ENCODE measurements at places on chromosomes 4 and X.

- DNase-seq: no peak
Observed at GRCh38 chrX:33183361-33183760, 28.0 kb downstream of the DMD start.

GRCh38 chrX:135481696-135482179, 38.7 kb upstream of the INTS6L start:
- DNase-seq: no peak

DNA sequence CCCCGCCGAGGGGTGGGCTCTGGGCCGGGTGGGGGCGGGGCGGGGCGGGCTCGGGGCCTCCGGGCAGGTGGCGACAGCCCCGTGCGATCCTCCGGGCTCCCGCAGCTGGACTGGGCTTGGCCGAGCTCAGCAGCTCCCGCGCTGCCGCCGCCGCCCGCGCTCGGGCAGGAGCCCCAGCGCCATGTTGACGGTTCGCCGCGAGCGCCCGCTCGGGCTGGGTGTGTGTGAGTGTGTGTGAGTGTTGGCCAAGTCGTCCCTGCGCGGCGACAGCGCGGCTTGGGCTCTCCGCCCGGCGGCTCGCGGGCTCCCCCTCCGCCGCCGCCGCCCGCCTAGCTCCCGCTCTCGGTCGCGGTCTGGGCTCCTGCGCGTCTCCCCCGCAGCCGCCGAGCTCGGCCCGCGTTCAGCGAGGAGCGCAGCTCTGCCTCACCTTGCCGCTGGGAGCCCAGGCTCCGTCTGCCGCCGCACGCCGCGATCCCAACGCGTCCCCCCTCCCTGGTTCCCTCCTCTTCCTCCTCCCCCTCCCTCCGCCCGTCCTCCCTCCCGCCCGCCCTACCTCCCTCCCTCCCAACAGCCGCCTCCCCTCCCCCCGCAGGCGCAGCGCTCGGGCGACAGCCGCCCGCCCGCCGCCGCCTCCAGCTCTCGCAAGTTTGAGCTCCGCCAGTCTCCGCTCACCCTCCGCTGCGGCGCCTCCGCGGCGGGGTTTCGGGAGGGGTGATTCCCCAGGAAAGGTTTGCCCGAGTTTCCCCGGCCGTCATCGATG, at the start of gene BCOR:
TSS of gene BCOR (minus strand) at position 455 of the 760 bp plus-strand sequence. CDS start 20,029 bp downstream, outside the sequence.
- peak; percentile 70 for DNase-seq

GRCh38 chr4:184649971-184650855, 675 bp downstream of the PRIMPOL start:
- DNase-seq: peak; percentile 64

DNA sequence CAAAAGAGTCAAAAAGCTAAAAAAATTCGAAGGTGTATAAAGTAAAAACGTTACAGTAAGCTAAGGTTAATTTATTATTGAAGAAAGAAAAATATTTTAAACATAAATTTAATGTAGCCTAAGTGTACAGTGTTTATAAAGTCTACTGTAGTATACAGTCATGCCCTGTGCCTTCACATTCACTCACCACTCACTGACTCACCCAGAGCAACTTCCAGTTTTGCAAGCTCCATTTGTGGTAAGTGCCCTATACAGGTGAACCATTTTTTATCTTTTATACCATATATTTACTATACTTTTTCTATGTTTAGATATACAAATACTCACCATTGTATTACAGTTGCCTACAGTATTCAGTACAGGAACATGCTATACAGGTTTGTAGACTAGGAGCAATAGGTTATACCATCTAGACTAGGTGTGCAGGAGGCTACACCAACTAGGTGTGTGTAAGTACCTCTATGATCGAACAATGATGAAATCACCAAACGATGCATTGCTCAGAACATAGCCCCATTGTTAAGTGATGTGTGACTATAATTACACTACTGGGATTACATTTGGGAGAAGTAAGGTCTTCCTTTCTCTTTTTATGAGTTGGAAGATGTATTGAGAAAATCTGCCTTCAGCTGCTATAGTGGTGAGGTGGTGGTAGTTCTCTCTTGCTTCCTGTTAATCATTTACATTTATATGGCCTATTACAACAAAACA, 27.2 kb downstream of the TMSB4X start:
- DNase-seq: peak; percentile 54

DNA sequence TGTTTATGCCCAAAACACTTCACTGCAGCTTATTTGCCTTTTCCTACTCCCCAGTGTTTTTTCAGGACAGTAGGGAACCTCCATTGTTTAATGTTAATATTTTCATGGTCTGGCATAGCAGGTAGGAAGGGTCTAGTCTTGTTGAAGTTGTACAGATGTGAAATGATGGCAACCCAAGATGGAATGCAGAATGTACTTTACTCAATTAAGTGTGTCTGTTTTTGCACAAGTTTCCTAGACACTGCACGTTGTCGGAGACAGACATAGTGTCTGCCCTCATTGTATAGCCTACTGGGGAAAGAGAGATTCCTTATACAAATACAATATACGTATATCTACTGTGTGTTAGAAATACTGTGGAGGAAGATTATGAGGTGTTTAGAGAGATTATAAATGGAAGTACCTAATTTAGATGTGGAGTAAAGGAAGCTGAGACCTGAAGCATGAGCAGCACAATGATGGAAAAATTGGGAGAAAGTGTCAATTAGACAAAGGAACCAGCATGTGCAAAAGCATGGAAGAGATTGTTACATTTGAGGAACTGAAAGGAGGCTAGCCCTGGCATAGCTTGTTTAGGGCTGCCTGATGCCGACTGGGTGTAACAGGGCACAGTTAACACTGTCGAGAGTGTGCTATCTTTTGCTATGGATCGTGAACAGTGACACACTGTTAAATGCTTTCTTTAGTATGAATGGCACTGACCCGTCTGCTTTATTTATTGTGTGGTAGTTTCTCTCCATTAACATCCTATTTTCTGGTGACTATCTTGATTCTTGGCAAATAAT, 18.4 kb downstream of the CPEB2 start:
- no peak for DNase-seq

- peak; percentile 68 for DNase-seq
Observed at GRCh38 chr4:82802911-82803310, 4.3 kb upstream of the SCD5 start.

DNA sequence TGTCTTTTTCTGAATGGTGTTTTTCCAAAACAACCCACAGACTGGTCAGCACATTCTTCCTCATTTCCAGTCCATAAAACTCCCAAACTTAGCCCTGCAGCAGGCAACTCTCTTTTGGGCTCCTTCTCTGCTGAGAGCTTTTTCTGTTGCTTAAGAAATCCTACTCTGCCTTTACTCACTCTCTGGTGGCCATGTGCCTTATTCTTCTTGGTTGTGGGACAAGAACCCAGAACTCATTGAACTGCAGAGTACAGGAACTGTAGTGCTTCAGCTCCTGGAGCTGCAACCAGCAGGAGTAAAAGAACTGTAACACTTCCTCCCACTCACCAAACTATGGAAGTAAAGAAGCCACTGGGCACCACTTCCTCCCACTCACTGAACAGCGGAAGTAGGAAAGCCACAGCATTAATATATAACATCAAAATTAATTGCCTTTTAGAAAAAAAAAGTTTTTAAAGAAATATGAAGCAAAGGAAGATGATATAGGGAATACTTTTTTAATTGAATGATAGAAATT, 864.1 kb upstream of the PCDH10 start:
- DNase-seq: no peak

DNA sequence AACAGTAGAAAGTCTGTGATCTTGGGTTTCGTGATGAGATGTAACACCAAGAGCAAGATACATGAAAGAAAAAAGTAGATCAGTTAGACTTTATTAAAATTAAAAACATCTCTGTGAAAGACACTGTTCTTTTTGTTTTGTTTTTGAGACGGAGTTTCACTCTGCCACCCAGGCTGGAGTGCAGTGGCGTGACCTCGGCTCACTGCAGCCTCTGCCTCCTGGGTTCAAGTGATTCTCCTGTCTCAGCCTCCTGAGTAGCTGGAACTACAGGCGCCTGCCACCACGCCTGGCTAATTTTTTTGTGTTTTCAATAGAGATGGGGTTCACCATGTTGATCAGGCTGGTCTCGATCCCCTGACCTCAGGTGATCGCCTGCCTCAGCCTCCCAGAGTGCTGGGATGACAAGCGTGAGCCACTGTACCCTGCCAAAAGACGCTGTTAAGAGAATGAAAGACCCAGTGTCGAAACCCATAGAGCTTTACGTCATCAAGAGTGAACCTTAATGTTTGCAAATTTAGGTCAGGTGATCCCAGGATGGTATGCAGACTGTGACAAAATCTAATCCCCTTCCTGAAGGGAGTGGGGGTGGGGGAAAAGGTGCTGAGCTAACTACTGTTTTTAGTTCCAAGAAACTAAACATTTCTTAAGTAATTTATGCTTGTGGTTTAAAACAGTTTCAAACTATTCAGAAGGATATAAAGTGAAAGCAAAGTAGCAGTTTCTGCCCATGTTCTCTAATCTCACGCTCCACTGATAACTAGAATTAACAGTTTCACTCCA, 8.0 kb downstream of the OFD1 start:
- peak; percentile 20 for DNase-seq

- DNase-seq: peak; percentile 31
Observed at GRCh38 chr4:47639531-47639930, 154.5 kb downstream of the ATP10D start.

- DNase-seq: peak; percentile 75
Observed at GRCh38 chr4:87838890-87839591, 6.3 kb downstream of the MEPE start.

DNA sequence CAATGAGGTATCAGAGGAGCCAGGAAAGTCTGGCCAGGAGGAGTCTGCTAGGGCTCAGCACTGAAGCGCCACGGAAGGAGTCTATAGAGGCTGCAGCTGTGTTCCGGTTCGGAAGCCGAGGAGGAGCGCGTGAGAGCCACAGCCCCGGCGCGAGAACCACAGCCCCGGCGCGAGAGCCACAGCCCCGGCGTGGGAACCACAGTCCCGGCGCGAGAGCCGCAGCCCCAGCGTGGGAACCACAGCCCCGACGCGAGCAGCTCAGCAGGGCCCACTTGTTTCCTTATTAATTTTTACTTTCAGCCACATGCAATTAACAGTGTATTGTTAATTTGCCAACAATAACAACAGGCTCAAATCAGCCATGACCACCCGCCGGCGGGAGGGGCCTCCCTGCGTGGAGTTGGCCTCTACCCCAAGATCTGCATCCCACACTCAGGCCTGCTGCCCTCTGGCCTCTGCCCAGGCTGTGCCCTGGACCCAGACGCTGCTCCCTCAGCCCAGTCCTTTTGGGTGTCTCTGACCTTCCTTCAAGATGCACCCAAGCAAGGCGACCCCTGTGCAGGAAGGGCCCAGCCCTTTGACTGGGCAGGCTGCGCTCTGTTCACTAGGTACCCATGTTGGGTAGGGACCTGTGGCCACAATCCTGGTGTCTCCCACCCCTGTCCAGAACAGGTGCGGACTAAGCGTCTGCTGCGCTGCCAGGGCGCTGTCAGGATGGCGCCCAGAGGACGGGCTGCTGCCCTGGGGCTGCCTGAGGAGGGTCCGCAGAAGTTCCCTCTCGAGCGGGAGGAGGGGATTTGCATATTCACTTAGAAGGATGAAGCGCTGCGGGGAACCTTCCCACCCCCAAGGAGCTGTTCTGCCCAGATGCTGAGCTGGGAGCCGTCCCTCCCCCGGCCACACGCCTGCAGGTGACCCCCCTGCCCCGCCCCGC, 113.8 kb downstream of the ADRA2C start:
- no peak for DNase-seq
